Left colon (tissue), 2 donors: ENCODE measurements at places on chromosomes 2 and 18. TPM values are rescaled to one million over a fixed set of nuclear protein-coding genes. Genes with fewer than 3 reads are reported as not detected.

TACR1 gene
- 1.1 TPM for total RNA-seq

DNA sequence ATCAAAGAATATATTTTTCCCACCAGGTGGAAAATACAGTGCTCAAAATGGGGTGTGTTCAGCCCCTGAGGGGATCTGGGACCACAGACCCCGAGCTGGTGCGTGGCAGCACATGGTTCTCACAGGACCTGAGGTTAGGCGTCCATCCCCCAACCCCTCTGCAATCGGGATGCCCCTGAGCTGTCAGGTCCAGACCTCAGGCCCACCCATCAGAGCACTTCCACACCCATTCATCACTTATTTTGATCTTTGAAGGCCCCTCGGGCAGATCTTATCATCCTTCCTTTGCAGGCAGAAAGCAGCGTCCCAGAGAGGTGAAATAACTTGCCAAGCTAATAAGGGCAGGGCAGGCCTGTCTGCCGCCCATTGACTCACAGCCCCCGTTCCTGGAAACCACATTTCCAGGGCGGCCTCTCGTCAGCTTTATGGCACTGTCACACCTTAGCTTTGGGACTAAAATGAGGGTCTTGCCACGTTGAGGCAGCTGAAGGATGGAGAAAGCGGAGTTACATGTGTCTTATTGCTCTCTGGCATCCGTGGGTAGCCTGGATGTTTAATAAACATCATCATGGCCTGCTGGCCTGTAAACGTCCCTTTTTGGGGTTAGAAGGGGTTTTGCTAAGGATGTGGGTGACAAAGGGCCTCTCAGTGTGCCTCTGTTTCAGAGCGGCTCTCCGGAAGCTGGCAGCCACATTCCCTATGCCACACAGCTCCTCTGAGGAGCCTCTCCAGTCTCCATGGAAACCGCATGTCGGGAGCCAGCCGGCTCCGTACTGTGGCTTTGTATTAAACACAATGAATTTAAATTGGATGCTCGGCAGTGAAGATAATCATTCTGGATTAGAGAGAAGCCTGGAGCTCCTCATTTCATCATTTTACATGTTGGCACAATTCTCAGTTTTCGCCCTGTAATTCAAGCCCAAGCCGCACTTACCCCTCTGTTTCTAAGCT is 58.3 kb upstream of the MAPRE3 start:
- no peak for DNase-seq

DNA sequence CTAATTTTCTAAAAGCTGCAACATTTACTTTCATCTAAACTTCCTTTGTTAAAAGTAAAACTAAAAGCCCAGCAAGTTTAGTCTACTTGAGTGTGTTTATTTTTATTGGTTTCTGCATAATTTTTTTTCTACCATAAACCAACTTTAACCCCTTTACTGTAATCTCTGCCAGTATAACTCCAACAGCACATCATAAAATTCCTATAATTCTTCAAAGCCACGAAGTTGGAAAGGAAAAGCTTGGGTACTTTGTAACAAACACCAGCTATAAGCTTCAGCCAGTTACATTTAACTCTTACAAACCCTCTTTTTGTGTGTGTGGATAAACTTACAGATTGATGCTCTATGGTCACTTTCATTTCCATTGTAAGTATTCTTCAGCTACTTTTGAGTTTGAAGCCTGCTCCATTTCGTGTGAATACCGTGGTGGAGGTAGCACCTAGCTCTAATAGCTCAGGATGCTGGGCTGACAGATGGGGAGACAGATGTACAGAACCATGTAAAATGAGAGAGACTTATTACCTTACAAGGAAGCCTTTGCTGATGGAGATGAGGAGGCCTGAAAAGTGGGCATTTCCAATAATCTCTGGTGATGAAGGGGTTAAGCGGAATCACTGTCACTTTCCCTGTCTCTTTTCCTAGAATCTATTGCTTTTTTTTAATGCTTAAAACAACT is 42.5 kb downstream of the ZEB2 start:
- DNase-seq = no peak

DNA sequence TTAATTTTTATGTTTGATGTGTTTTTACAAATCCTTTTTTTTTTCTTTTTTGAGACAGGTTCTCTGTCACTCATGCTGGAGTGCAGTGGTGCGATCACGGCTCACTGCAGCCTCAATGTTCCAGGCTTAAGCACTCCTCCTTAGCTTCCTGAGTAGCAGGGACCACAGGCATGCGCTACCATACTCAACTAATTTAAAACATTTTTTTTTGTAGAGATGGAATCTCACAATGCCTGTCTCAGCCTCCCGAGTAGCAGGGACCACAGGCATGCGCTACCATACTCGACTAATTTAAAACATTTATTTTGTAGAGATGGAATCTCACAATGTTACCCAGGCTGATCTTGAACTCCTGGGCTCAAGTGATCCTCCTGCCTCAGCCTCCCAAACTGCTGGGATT is 3.2 kb downstream of the NOTO start:
- no peak for DNase-seq
